GM04503 (cell line): ENCODE measurements at places on chromosomes 5 and 9.

- DNase-seq: no peak
Measured at GRCh38 chr9:123162791-123163345, 105.5 kb downstream of the STRBP start.

GRCh38 chr9:116157436-116158138 lies 4.0 kb downstream of the PAPPA start:
- DNase-seq: no peak

DNA sequence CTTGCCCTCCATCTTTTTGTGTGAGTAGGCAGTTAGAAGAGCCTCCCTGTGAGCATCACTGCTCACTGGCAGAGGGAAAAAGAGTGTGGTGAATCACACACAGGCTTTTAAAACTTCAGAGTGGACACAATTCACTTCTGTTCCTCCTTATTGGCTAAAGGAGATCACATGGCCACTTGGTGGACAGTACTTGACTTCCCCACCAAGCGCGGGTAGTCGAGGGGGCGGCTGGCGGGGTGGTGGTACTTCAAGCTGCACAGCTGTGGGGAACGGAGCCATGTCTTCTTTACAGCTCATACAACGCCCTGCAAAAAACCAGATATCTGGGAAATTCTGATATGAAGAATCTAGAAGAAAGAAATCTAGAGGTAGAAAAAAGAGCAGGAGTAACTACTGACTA lies 95.4 kb downstream of the PAM start:
- no peak for DNase-seq

GRCh38 chr5:64690104-64690416 lies 243 bp upstream of the SHISAL2B start:
- no peak for DNase-seq

GRCh38 chr9:95409650-95410426 lies 92.3 kb upstream of the FANCC start:
- peak; percentile 50 for DNase-seq

- DNase-seq: no peak
Measured at GRCh38 chr5:129069292-129069691, 25.3 kb upstream of the ISOC1 start.

DNA sequence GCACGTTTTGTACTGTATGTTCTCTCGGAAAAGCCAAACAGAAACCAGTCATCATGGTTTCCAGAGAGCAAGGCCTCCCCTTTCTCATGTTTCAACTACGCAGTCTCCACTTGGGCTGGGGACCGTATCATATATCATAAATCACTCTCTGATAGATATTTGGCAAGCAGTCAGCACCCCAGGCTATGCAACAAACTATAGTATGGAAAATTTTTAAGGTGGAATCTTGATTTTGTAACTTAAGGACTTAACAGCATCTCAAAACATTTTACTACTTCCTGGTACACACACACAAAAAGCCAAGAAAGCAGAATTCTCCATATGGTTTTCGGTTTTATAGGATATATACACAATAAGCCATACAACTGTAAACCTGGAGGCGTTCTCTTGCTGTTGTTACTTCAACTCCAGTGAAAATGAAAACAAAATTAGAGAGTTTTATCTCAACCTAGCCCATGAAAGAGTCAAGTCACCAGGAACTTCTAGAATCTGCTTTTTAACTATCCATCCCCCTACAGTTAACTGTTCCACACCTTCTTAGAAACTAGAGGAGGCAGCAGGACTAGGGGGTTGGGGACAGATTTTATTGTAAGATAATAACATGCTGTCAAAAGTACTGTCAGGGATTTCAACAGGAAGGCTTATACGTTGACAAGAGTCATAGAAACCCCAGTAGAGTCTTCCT lies 283.4 kb downstream of the NFIB start:
- DNase-seq: no peak
